ENCODE measurements at places on chromosomes 11 and 22.
A peak's percentile ranks its signal among the peaks of the same experiment; 100 is the strongest.

DNA sequence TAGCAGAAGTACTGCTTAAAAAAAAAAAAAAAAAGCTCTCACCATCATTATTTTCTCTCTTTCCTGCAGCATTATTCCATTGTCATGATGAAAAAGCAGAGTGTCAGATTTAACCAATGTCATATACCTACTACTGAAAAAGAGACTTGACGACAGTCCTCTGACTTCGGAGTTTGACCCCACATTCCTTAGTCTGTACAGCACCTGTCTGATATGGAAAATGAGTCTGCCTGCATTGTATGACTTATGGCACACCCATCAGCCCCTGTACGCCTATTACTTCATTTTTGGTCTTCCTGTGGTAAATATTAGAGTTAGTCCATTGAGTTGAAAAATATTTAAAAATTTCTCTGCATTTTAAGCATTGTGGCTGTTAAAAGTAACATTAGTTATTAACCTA lies 54.5 kb upstream of the NOX4 start:
- no peak for DNase-seq

GRCh38 chr11:2389377-2390026 lies 11.0 kb upstream of the TSSC4 start:
- DNase-seq, result no peak

DNA sequence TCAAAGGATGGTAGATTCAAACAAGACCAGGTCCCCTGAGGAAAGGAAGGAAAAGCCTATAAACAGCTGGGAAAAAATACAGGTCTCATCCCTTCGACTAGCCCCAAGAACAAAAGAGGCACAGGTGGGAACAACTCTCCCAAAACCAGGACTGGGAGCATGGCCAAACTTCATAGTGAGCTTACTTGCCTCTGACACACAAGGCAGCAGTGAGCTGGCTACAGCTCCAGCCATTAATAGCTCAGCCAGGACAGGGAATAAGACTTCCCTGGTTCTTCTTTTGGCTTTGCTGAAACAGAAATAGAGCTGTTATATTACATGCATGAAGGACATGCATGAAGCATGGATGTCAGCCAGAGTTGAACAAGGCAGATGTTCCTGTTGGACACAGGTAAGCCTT lies at the start of gene OR10A2:
Gene OR10A2, plus strand, starts transcription at position 97 of the 400 bp plus-strand sequence. CDS start 6,698 bp downstream, outside the sequence.
- no peak for DNase-seq

DNA sequence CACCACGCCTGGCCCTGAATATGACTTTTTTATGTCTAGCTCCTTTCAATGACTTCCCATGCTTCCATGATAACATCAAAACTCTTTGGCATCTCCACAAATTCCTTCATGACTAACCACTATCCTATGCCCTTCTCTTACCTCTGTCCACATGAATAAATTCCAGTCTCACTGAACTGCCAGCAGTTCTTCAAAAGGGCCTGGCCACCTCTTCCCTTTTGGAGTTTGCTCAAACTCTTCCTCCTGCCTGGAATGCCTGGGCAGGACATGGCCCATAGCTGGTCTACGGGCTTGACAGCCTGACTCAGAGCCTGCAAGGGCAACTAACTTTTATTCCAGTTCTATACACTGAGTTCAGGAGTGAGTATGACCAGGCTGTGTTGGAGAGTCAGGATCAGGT lies 41.8 kb upstream of the ZBTB16 start:
- no peak for DNase-seq

DNA sequence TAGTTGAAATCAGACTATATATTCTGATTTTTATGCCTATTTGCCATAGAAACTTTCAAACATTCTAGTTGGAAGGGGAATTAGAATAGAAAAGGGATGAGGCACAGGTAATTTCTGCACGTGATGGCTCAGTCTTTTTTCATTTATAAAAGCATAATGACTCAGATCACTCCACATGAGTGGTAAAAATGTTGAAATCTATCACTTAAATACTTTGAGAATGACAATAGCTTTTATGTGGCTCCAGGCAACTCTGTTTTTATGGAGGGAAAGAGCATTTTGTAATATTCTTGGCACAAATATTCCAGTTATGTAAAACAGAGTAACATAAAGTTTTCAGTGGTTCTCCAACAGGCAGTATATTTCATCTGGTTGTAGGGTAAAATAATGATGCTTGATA lies 5.9 kb upstream of the MMP3 start:
- DNase-seq, result no peak

GRCh38 chr11:132982772-132983640 lies 549.3 kb downstream of the OPCML start:
- no peak for DNase-seq

- DNase-seq, result no peak
Measured at GRCh38 chr11:108873310-108873709, 208.4 kb downstream of the DDX10 start.

GRCh38 chr11:60788401-60789125 lies 3.4 kb downstream of the MS4A10 start:
- no peak for DNase-seq

GRCh38 chr11:69922596-69923111 lies 103.4 kb upstream of the FGF3 start:
- DNase-seq, result no peak

GRCh38 chr11:77557553-77557952 lies 32.2 kb upstream of the AQP11 start:
- no peak for DNase-seq

DNA sequence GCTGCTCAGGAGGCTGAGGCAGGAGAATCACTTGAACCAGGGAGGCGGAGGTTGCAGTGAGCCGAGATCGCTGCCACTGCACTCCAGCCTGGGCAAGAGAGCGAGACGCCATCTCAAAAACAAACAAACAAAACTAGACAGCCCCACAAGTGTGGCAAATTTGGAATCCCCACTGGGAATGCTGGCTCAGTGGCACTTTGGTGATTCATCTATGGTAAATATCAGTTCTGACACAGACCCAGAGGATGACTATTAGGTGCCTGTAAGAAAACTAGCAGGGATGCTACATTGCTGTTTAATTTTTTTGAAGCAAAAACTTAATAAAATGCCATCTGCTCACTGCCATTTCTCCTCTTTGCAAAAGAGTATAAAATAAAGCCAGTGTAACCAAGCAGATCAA lies 107.9 kb downstream of the NAT10 start:
- peak; percentile 63 for DNase-seq

GRCh38 chr22:21866833-21867527 lies 465 bp downstream of the MAPK1 start:
- no peak for DNase-seq

DNA sequence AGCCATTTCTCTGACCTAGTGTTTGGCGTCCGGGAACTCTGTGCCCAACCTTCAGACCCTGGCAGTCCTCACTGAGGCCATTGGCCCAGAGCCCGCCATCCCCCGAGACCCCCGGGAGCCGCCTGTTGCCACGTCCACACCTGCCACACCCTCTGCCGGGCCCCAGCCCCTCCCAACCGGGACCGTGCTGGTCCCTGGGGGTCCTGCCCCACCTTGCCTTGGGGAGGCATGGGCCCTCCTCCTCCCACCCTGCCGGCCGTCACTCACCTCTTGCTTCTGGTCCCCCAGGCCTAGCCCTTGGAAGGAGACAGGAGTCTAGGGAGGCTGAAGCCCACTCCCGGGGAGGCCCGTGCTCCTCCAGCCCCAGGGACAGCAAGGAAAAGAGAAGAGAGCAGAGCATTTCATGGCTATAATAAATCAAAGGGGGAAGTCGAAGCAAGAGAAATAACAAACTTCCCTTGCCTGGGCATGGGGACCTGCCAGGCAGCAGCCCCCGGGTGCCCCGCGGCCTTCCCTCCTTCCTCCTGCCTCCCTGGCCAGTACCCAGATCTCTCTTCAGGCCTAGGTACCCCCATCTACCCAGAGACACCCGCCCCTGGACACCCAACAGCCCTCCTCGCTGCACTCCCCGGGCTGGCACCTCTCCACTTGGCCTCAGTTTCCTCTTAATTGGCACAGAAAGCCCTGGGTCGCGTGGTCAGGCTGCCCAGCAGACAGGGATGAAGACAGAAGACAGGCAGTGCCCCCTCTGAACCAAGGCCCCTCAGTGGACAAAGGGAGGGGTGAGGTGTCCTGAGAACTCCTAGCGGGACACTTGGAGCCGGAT lies 13.0 kb upstream of the SLC39A13 start:
- no peak for DNase-seq

DNA sequence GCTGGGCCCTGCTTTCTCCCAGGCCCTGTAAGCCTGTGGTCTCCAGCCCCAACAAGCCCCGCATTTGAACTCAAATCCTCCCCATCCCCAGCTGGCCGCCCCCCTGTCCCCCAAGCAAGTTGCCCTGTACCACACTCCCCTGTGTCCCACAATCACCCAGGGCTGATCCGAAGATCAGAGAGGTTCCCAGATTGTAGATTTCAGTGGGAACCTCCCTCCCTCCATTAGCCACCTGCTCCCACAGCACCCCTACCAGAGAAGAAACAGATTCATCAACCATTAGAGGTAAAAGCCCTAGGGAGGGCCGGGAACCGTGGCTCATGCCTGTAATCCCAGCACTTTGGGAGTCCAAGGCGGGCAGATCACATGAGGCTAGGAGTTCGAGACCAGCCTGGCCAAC lies 107.5 kb downstream of the FEZ1 start:
- no peak for DNase-seq

DNA sequence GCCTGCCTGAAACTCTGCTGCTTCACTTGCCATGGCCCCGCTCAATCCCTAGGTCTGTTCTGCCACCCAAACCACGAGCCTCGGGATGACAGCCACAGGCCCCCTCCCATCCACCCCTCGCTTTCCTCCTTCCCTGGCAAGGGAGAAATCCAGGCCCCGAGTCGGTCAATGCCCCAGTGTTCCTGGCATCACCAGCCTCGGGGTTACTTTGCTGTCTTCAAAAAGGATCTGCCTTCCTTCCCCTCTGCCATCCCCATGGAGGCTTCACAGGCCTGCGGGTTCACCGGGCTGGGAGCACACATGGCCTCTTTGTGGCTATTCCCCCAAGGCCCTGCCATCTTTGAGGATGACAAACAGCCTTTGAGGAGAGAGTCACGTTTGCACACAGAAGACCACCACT lies 38.8 kb upstream of the ALX4 start:
- DNase-seq, result no peak

DNA sequence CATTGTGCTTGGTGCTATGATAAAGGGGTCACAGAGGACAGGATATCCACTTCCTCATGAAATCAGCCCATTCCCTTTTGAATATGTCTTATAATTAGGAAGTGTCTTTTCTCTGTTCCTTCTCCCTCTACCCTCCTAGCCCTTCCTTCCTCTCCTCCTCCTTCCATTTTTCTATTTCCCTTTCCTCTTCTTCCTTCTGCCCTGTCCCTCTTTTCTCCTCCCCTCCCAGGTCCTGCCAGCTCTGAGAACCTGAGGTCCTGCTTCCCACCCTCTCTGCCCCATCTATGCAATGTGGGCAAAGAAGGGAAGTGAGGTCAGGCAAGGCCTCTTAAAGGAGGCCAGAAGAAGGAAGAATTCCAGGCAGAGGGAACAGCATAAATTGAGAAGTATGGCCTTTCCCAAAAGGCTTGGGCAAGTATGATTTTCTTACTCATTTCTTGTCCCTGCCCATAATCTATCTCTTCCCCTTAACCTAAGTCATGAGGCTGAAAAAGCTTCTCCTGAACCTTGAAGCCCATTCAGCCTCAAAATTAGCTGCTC lies 7.7 kb upstream of the UBASH3B start:
- no peak for DNase-seq

DNA sequence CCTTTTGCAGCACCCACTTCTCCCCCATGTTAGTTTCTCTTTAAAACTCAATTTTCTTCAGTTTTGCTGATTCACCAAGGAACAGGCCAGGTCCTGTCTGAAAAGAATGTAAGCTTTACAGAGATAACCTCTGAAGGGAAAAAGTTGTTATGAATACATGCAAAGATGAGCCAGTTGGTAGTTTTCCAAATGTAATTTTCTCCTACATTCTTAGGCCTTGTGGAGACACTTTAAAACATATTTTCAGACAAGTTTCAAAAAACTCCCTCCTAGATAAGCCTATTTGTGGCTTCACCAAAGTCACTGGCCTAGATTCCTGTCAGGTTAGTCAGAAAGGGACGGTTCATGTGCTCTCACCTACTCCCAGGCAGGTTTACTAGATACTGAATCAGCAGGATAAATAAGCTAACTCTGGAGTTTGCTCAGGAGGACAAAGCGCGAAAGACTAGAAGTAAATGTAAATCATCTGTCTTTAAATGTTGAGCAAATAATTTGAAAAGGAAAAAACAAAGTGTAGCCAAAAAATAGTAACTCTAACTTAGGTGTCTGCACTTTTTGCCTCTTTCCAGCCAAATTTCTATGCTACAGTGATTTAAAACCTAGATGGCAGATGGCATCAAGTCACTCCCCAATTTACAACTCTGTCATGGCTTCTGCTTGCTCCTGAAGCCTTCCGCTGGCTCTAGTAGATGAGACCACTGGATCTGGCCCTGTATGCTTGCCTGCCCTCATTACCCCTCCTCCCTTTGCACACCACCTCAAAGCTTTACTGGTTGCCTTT lies 4.9 kb upstream of the ATP6V1E1 start:
- peak; percentile 98 for DNase-seq

- no peak for DNase-seq
Measured at GRCh38 chr22:47012589-47013370, 250.3 kb downstream of the TBC1D22A start.

- no peak for DNase-seq
Measured at GRCh38 chr22:40583053-40583741, 53.3 kb downstream of the MRTFA start.

GRCh38 chr11:44943696-44944095 lies 7.0 kb downstream of the TP53I11 start:
- DNase-seq, result no peak

- DNase-seq, result peak; percentile 42
Measured at GRCh38 chr22:31160328-31160978, 471 bp downstream of the RNF185 start.

DNA sequence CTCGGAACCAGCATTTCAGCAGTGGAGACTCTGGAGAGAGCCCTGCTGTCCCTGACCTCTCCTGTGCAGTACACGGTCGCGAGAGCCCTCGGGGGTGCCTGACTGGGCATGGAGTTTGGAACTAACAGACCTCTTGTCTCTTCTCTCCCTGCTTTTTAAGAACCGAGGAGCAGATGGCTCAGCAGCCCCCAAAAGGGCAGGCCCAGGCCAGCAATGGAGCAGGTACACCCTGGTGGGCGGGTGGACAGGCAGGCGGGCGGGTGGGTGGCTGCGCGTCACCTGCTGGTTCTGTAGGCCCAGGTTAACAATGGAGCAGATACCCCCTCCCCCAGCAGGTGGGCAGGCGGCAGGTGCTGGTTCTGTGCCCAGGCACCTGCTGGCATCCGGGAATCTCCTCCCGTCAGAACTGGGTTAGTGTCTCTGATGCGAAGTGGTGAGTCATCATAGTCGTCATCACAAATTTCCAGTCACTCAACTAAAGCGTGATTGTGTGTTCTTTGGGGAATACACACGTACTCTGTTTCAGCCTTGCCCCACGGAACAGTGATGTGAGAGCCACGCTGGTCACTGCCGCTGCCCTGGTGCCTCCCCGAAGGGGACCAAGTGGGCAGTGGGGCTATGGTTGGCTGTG lies 41.1 kb downstream of the GRAMD4 start:
- peak; percentile 42 for DNase-seq
